ENCODE measurements at places on chromosomes 12 and 14.

GRCh38 chr12:87529413-87529812 is 499.8 kb downstream of the C12orf50 start:
- no peak for DNase-seq

DNA sequence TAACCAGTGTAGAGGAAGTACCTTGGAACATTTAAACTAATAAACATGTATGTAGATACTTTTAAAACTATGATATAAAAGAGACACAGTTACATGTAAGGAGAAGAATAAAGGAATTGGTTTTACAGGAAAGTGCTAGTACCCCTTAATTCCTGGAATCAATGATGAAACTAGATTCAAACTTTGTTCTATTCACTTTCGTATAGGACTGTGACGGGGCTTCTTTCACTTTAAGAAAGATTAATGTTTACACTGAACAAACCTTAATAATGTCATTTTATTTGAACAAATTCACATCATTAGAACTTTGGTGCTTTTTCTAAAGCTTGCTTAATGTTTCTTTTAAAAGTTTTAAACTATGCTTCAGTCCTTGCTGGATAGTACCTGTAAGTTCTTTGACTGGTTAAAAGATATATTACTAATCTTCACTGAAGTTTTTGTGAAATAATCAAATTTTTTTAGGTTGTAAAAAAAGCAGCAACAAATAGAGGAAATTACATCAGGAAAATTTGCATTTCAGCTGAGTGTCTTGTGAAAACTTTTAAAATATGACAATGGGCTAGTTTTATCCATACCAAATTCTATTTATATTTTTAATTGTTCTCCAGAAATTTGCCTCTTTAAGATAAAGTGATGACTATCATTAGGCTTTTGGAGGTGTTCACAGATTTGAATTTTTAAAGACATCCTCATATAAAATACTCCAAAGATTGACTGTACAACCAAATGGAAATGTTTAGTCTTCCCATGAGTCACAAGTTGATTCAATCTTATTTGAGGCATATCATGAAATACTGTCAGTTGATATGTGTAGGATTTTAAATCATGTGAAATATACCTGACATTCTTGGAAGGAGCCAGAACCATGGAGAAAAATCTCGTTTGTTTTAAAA is 36.2 kb downstream of the PAPOLA start:
- DNase-seq: no peak

DNA sequence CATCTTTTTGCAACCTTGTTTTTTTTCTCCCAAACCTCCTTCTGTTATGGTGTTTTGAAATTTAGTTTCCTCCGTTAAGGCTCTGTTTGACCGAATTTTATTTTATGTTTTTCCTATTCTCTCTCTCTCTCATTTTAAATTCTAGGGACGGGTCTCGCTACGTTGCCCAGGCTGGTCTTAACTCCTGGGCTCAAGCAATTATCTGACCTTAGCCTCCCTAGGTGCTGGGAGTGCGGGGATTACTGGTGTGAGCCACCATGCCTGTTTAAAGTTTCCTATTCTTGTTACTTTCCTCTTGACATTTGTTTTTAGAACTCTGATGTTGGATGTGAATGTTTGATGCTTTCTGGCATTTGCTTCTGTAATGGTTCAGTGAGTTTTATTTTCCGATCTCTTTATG is 1.0 kb downstream of the ZC3H14 start:
- DNase-seq: no peak

GRCh38 chr12:106914796-106915634 is 40.7 kb upstream of the TMEM263 start:
- DNase-seq: peak; percentile 32

DNA sequence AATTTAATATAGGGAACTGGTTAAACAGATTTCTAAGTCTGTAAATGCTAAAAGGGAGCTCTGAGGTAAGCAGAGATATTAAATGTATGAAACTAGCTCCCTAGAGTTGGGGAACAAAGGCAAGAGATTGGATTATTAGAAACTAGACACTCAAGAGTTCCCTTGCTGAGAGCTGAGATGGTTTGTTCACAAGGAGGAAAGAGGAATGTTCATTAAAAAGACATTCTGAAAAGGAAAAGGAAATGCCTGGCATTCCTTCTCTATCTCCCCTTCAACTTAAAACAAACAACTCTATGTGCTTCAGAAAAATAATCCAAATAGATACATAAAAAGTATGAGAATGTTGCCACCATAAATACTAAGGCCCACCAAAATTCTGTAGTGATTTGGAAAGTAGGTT is 73.7 kb downstream of the GALNT4 start:
- DNase-seq: no peak

DNA sequence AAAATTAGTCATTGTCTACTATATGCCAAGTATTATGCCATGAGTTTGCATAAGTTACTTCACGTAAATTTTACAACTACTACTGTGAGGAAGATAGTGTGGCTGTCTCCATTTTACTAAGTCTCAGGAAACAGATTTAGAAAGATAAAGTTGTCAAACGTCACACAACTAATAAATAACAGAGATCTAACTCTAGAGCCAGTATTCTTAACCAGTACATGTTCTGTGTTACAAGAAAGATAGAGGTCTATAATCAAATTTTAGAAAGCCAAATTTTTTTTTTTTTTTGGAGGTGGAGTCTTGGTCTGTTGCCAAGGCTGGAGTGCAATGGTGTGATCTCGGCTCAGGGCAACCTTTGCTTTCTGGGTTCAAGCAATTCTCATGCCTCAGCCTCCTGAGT is 14.2 kb downstream of the CLEC4C start:
- no peak for DNase-seq

DNA sequence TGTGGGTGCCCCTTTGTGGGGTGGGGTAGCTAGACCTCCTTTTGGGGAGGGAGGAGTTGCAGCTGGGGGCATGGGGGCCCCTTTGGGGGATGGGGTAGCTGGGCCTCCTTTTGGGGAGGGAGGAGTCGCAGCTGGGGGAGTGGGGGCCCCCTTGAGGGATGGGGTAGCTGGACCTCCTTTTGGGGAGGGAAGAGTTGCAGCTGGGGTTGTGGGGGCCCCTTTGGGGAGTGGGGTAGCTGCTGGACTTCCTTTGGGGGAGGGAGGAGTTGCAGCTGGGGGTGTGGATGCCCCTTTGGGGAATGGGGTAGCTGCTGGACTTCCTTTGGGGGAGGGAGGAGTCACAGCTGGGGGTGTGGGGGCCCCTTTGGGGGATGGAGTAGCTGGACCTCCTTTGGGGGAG is 7.0 kb downstream of the NACA start:
- no peak for DNase-seq

GRCh38 chr14:85248881-85249635 is 280.9 kb upstream of the FLRT2 start:
- DNase-seq: no peak

- DNase-seq: no peak
Observed at GRCh38 chr12:52910248-52910883, 5.5 kb upstream of the KRT8 start.

- no peak for DNase-seq
Observed at GRCh38 chr12:104802208-104802607, 155.9 kb downstream of the SLC41A2 start.

DNA sequence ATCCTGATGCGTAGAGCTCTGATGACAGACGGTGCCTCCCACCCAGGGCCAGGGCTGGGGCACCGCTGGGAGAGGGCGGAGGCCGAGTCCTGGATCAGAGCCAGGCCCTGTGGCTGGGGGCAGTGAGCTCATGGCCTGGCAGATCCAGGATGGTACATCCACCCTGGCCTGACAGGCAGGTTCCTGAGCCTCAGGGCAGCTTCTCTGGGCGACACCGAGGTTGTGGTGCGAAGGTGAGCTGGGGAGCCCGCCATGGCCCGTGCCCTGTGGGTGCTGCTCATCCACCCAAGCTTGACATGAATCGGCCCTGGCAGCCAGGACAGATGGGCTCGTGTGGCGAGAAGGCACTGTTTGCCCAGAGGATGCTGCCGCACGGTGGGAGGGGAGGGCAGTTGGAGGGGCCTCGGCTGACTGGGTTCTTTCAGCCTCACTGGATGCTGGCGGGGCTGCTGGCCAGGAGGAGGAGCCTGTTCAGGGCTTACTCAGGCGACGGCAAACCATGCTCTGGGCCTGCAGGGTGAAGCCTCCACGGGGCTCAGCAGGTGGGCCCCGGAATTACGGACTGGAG is 16.6 kb downstream of the LRTM2 start:
- no peak for DNase-seq

DNA sequence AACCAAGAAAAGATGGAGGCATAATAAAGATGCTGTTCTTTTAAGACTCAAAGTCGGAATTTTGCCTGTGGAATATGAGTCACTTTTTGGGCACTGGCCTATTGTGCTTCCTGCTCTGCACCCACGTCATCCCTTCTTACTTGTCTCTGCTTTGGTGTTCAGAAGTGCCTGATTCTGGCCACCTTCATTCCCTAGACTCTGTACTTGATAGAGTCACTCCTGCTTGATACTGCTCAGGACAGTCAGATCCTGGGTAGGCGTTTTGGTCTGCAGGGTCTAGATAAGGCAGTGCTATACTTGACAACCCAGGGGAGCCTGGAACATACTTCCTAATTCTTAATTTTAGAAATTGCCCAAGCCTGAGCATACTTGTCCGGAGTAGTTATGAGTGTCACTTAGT is 1.9 kb downstream of the LRRK2 start:
- no peak for DNase-seq

DNA sequence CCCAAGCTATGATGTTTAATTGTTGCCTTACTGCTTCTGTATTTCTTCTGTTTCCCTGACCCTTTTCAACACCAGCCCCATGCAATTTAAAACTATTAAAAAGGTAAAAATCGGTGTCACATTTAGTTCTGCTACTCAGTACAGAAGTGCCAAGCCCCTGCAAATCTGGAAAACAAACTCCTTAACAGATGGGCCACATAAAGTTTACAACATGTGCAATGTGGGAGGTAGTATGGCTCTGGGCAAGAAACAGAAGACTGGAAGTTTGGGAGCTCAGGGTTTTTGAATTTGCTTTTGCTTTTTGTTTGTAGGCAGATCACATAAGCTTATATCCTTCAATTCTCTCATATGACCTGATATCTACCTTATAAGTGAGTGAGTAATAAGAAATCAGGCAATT is 404.0 kb upstream of the ATP2B1 start:
- no peak for DNase-seq

DNA sequence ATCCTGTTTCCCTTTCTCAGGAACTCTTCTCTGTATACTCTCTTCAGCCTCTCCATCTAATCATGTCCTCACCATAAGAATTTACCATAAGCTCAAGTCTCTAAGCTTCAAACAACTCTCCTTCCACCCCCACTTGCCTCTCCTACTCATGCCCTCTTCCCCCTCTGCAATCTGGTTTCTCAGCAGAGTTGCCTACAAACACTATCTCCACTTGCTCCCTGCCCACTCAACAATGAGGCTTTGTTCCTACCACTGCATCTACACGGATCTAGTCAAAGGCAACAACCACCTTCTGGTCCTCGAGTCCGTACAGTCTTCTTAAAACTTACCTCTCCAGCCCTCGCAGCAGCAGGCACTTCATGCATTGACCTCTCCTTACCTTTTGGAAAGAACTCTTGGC is 17.2 kb upstream of the FBLN5 start:
- DNase-seq: no peak

DNA sequence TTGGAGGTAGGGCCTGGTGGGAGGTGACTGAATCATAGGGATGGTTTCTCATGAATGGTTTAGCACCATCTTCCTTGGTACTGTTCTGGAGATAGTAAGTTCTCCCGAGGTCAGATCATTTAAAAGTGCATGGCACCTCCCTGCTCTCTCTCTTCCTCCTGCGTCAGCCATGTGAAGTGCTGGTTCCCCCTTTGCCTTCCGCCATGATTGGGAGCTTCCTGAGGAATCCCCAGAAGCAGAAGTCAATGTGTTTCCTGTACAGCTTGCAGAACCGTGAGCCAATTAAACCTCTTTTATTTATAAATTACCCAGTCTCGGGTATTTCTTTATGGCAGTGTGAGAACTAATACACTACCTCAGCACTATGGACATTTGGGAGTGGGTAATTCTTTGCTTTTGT is 4.8 kb upstream of the LGMN start:
- DNase-seq: no peak

GRCh38 chr12:107033758-107034739 is 47.1 kb upstream of the MTERF2 start:
- DNase-seq: no peak

- DNase-seq: no peak
Observed at GRCh38 chr14:76181546-76181945, 29.8 kb downstream of the GPATCH2L start.

DNA sequence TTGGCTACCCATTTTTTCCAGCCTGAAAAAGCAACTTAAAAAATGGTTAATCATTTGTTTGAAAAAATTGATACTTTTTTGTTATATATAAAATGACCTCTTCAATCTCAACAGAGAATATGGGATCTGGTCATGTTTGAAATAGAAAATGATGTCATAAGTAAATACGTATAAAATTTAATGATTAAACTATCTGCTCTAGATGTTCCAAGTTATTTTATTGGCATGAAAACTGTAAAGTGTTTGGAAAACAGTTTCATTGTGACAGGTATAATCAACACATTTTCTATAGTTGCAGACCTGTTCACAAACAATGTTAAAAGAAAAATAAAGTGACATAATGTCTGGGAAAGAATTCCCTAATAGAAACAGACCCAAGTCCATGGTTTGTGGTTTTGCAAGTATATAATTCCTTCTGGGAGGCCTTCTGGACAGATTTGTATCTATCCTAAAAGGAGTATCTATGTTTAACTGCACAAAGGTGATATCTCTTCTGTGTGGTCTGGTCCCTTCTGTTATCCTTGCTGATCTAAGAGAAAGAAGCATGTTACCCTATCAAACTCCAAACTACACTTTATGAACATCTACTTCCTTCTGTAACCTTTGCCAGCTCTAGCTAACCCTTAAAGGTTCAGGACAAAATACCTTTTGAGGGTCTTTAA is 39.5 kb upstream of the LRIG3 start:
- no peak for DNase-seq

DNA sequence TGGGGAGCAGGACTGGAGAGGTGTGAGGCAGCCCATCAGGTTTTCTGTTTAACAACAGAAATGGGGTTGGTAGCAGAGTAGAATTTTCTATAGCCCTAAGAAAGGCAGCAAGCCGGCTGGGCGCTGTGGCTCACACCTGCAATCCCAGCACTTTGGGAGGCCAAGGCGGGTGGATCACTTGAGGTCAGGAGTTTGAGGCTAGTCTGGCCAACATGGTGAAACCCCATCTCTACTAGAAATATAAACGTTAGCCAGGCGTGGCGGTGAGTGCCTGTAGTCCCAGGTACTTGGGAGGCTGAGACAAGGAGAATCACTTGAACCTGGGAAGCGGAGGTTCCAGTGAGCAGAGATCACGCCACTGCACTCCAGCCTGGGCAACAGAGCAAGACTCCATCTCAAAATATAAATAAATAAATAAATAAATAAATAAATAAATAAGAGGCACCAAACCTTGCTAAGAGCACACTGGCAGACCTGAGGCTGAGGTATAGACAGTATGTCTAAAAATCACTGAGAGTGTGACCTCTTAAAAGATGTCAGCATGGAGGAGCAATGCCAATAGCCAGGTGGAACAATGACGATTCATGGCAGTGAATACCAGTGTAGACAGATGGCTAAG is 115.6 kb downstream of the SLC38A4 start:
- DNase-seq: no peak

Measured in activated naive CD8-positive, alpha-beta T cell treated with anti-CD3 and anti-CD28 coated beads for 36 hours (primary cell).